ENCODE measurements at places on chromosomes 13 and 19.

DNA sequence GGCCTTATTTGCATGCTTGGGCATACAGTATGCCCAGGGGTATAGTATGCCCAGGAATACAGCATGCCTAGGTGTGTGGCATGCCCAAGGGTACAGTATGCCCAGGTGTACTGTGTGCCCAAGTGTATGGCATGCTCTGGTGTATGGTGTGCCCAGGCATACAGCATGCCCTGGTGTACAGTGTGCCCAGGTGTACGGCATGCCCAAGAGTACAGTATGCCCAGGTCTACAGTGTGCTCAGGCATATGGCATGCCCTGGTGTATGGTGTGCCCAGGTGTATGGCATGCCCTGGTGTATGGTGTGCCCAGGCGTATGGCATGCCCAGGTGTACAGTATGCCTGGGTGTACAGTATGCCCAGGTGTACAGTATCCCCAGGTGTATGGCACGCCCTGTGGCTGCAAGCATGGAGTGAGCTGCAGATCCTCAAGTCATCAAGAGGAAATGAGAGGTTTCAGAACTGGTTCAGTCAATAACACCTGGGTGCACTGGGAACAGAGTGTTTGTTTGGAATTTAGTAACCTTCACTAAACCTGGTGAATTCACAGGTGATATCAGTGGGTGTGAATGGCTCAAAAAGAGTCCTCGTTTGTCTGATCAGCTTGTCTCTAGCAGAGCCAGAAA lies 7.8 kb upstream of the C13orf42 start:
- DNase-seq: peak; percentile 22

- peak; percentile 22 for DNase-seq
Observed at GRCh38 chr13:44163108-44163507, 210.5 kb upstream of the SERP2 start.

DNA sequence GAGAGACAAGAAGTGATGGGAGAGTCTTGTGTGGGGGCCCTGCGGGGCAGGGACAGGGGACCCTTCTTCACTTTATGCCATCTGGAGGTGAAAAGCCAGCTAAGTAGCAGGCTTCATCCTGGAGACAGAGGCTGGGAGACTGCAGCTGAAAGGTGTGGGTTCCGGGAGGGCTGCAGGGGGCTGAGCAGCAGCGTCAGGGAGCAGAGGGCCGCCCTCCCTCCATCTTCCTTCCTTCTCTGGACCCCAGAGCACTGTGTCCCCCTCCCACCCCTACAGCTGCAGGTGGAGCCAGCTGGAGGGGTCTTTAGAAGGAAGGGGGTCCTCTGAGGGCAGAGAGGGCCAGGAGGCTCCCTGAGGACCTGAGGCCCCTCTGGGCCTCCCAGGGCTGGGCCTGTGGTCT lies 96.6 kb downstream of the WTIP start:
- no peak for DNase-seq

DNA sequence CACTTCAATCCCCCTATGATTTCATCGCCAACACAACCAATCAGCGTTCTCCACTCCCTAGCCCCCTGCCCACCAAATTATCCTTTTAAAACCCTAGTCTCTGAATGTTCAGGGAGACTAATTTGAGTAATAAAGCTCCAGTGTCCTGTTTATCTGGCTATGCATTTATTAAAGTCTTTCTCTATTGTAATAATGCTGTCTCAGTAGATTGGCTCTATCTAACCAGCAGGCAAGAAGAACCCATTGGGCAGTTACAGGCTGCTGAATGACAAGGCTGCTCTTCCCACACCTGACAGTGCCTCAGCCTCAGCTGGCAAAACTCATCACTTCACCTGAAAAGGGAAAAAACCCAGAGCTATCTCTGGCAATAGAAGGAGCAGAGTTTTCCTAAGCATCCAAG lies 20.2 kb upstream of the CHST8 start:
- no peak for DNase-seq

DNA sequence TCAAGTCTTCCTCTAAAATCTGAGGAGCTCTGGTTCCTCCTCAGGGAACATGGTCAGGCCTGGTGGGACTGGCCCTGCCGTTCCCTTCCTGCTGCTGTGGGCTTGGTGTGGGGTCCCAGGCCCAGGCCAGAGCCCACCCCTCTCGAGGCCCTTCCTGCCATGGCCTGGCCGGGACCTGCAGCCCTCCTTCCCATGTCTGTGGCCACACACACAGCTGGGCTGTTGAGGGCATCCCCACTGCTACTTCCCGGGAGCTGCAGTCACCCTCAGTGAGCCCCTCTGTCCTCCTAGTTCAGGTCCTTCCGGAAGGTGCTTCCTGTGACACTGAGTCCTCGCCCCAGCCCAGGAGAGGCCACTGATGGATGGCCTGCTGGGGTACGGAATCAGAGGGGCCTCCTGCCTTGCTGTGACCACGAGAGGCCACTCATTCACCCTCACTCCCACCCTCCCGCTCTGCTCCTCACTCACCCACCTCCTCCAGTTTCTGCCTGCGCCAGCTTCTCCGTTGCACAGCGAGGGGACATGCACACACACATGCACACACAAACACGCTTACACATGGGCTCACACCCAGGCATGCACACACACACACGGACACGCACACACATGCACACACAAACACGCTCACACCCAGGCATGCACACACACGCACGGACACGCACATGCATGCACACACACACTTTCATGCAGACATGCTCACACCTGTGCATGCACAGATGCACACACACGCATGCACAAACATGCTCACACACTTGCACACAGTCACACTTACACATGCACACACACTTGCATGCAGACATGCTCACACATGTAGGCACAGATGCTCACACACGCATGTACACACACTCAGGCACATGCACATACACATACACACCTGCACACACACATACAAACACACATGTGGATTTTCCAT lies 7.3 kb upstream of the MCF2L start:
- DNase-seq: no peak

DNA sequence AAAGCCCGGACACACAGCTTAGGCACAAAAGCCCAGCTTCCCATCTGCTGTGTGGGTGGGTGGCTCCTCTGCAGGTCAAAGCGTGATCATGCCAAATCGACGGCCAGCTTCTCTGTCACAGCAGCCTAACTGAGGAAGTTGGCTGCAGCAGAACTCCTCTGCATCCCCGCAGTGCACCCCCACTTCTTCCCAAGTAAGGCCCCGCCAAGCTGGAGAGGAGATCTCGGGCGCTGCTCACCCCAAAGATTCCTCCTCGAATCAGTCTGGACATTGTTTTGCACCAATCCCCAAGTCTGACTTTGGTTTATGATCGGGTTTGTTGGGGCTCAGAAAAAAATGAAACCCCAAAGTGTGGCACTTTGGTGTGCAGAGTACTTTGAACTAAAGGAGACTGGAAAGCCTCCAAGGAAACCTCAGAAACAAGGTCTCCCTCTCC lies 19.7 kb upstream of the CPB2 start:
- no peak for DNase-seq

- no peak for DNase-seq
Observed at GRCh38 chr13:94534166-94534565, 54.7 kb upstream of the DCT start.

- no peak for DNase-seq
Observed at GRCh38 chr13:73421310-73421912, 362.6 kb downstream of the KLF5 start.

GRCh38 chr19:33175156-33175782 lies 18.9 kb upstream of the LRP3 start:
- no peak for DNase-seq

DNA sequence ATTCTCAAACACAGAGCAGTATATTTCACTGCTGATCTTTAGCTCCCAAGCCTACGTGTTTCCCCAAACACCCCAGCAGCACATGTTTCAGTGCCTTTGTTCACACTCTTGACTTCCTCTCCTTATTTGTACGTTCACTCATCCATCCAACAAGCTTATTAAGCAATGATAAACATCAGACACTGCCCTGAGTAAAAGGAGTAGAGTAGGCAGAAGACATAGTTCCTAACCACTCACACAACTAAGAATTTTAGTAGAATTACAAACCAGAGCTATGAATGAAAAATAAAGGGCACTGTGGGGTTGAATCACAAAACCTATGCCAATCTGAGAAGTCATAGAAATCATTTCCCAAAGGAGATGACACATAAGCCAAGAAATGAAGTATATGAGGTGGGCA lies 213.5 kb downstream of the DIAPH3 start:
- no peak for DNase-seq

- no peak for DNase-seq
Observed at GRCh38 chr13:48985756-48986155, 10.0 kb downstream of the FNDC3A start.

- no peak for DNase-seq
Observed at GRCh38 chr19:13583114-13583513, 76.8 kb upstream of the CACNA1A start.

DNA sequence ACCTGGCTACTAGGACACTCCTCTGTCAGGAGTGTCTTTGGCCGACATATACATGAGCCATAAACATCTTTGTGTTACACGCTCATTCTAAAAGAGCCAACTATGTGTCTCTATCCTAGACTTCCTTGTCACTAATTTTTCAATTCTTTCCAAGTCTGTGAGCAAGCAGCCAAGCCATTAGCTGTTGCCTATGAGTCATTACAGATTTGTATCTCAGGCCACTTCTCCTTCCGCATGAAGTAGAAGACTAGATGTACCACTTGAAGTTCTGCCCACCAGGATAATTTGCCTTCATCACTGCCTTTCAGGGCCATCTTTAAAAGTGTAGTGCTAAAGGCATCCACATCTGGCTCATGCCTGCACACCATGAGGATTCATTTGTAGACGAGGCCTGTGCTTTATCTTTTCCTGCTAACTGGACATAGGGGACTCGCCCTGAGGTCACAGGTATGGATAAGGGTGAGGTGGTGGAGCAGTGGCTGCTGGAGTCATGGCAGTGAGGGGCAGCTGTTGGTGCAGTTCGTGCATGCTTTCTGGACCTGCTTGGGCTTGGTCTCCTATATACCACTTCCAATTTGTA lies 126.1 kb upstream of the KL start:
- no peak for DNase-seq

GRCh38 chr13:105436943-105437342 lies 1098.5 kb downstream of the EFNB2 start:
- DNase-seq: no peak

GRCh38 chr19:45769821-45770191 lies 754 bp upstream of the SIX5 start:
- DNase-seq: no peak

DNA sequence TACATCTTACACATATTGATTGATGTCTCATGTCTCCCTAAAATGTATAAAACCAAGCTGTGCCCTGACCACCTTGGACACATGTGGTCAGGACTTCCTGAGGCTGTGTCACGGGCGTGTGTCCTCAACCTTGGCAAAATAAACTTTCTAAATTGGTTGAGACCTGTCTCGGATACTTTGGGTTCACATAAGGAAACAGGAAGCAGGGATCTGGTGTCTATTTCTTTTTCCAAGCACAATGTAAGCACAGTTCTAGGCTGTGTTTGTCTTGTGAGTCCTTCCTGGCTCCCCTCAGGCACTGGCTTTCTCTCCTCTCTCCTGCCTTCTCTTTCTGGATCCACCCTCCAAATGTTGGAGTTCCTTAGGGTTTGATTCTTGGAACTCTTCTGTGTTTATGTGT lies 27.6 kb upstream of the TPT1 start:
- DNase-seq: no peak

DNA sequence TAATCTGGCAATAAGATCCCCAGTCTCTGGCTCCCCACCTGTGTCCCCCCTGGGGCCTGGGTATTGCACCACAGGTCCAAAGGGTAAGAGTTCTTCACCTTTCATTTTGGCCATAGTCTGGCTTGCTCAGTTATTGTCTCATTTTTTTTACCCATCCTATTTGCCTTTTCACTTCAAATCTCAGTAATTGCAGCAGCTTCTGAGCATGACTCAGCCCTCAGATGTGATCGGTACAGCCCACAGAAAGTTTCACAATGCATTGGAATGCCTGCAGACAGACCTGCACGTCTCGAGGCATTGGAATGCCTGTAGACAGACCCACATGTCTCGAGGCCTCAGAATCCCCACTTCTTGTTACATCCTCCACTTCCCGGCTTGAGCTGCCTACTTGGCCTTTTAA lies 173.6 kb downstream of the NUFIP1 start:
- DNase-seq: peak; percentile 51

DNA sequence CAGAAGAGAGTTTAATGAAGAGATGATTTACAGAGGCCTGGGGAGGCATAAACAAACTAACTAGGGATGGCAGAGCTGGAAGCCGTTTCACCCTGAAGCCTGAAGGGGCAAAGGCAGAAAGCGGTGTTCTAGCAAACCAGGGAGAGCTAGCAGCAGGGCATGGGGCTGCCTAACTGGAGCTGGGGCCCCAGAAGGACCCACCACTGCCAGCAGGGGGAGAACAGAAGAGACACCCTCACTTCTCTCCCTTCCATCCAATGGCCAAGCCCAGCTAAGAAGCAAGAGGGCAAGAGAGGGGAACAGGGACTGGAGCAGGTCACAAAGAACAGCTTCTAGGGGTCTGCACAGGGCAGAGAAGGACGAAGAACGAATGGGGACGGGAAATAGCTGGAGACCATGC lies 195.5 kb downstream of the KATNAL1 start:
- no peak for DNase-seq

DNA sequence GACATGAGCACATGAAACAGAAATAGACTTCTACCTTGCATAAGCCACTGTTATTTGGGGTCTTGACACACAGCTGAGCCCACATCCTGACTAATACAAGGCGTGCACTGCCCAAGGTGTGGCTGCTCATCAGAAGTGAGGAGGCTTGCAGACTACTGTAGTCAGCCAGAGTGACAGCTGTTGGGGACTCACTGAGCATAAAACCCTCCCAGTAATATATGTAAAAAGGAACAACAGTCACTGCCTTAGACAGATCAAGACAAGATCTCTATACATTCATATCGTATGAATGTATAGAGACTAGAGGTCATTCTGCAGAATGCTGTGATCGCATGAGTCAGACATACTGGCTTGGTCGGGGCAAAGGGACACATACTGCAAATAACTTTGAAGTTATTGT lies 4.1 kb upstream of the C1QTNF9B start:
- no peak for DNase-seq

DNA sequence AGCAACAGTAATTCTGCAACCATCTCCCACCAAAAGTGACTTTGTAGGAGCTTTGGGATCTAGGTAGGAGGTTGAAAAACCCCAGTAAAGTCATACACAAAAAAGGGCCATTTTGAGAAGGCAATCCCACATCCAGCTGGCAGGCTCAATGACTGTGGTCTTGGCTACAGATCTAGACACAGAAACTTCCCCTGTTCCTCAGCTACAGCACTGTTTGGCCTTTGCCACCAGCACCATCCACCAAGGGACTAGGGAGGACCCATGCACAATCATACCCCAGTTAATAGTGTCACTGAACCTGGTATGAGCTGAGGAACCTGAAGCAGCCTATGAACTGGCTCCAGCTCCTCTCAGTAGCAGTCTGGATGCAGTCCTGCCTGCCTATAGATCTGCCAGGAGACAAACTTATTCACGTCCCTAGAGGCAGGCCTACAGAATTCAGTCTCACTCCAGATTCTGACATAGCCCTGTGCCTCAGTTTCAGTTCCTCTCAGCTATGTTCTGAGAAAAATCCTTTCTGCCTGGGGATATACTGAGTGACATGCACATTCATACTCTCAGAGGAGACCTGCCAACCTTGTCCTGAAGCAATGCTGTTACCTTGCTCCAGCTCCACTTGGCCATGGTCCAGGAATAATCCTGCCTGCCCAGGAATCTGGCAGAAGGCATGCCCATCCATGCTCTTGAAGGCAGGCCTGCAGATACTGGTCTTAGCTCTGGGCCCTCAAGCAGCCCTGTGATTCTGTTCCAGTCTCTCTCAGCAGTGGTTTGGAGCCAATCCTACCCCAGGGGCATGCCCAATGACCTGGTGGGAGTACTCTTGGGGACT lies 2048.3 kb upstream of the PCDH20 start:
- no peak for DNase-seq

GRCh38 chr13:26698392-26699196 lies 62.0 kb downstream of the GPR12 start:
- peak; percentile 74 for DNase-seq

- DNase-seq: peak; percentile 24
Observed at GRCh38 chr13:73715114-73715910, 418.9 kb downstream of the KLF12 start.
